ENCODE measurements at places on chromosomes 5 and 9.
A peak's percentile ranks its signal among the peaks of the same experiment; 100 is the strongest.

- DNase-seq: no peak
Measured at GRCh38 chr5:171310212-171310818, 1.3 kb downstream of the TLX3 start.

GRCh38 chr5:6708814-6709213 lies 4.4 kb upstream of the TENT4A start:
- peak; percentile 60 for DNase-seq

DNA sequence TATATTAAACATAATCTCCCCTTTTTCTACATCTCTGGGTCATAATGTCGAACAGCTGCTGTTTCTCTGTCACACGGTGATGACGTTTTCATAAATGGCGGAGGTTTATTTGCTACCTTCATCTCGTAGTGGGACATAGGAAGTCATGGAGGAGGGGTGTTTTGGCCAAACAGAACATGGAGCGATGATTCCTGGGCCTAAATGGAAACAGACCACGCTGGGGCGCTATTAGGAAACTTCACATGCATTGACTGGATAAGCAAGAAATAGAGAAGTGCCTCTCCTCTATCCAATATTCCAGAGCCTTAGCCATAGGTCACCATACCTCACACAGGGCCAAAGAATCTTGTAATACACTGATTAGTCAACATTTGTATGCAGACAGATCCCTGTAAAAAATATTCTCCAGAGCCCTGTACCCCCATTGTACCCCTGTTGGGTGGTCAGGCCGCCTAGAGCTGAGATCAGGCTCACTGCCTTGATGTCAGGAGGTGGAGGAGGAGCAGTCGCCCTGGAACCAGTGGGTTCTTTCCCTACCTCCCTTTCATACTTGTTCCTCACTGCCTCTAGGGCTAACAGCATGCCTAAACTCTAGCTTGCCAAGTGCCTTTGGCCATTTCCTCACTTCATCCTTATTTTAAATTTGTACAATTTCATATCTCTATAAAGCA lies 77.8 kb upstream of the SPIN1 start:
- no peak for DNase-seq

- DNase-seq: no peak
Measured at GRCh38 chr9:78725503-78725902, 428.6 kb downstream of the PSAT1 start.

DNA sequence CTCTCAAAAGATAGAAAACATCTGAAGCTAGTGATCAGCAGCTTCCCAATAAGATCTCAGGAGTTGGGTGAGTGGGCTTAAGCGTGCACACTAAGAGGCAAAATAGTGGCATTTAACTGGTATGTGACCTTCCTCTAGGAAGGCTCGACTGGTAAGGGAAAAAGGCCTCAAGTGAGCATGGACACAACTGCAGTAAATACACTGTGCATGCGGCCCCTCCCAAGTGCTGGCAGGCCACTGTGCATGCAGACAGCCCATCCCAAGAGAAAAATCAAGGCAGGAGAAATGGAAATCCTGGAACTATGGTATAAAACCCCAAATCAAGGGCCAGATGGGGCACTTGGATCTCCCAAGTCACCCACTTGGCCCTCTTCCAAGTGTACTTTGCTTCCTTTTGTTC lies 112.7 kb downstream of the SMC2 start:
- DNase-seq: no peak

GRCh38 chr5:12690361-12690760 lies 786.1 kb upstream of the CTNND2 start:
- no peak for DNase-seq

DNA sequence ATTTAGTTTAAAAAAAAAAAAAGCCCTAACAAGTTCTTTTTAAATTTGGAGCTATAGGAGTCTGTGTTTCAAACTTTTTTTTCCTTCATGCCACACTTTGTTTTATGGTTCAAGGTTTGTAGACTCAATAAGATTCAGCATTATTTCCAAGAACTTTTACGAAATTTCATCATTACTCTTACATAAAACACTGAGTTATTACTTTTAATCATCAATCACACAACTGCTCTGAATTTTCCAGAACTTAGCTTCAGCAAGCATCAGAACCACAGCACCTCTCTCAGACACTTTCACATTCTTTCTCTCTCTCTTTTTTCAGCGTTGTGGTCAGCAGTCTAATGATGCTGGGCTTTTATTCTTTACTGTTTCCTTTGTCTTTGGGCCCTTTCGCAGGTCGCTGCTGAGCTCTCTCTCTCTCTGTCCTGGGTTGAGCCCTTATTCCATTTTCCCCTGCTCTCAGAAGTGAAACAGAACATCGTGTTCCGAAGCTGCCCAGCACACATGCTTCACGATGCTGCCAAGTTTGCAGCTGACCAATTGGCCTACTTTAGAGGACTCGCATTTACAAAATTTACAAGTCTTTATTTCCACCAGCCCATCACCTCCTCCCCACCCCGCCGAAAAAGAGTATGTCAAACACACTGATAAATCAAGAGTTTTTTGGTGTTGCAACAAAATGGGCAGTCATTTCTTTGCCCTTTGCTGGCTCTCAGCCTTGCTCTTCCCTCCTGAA lies 44.6 kb upstream of the PIK3R1 start:
- DNase-seq: peak; percentile 71

- DNase-seq: no peak
Measured at GRCh38 chr5:173103411-173103810, 40.9 kb upstream of the BNIP1 start.

DNA sequence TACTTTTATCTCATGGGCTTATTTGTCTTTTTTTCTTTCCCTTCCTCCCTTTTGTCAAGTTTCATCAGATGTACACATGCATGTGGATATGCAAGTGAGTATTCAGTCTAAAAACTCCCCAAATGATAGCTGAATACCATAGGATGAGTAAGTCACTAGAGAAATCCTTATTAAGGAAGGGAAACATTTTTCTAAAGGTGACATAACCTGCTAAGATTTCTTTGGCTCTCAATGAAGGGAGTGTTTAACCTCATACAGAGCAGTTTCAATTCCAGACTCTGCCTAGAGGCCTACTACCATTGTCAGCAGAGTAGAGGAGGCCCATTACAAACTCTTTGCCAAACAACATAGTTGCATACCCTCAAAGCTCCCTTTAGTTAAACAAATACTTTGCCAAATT lies 192.4 kb downstream of the ARHGEF28 start:
- no peak for DNase-seq

GRCh38 chr5:40603378-40603777 lies 76.3 kb upstream of the PTGER4 start:
- DNase-seq: no peak

- DNase-seq: no peak
Measured at GRCh38 chr9:3662671-3663070, 136.9 kb upstream of the RFX3 start.

- peak; percentile 41 for DNase-seq
Measured at GRCh38 chr5:79510638-79511037, 3.3 kb downstream of the HOMER1 start.

DNA sequence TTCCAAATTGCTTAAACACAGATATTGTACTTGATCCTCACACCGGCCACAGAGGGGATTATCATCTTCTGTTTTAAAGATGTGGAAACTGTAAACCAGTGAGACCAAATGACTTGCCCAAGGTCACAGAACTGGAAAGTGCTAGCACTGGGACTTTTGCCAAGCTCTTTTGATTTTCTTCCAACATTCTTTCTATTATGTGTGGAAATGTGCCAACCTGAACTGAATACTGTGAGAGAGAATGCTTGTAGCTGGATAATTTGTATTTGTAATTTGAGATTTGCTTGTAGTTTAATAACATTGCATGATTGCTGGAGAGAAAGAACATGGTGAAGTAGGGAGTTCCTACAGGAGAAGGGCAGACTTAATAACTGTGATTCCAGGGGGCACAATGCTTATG lies 977.9 kb upstream of the NUDT12 start:
- no peak for DNase-seq

- DNase-seq: no peak
Measured at GRCh38 chr9:105299190-105299854, 54.9 kb downstream of the SLC44A1 start.

- DNase-seq: no peak
Measured at GRCh38 chr5:92409134-92409533, 1026.0 kb upstream of the ARRDC3 start.

- DNase-seq: no peak
Measured at GRCh38 chr5:143748516-143748915, 63.4 kb upstream of the HMHB1 start.

DNA sequence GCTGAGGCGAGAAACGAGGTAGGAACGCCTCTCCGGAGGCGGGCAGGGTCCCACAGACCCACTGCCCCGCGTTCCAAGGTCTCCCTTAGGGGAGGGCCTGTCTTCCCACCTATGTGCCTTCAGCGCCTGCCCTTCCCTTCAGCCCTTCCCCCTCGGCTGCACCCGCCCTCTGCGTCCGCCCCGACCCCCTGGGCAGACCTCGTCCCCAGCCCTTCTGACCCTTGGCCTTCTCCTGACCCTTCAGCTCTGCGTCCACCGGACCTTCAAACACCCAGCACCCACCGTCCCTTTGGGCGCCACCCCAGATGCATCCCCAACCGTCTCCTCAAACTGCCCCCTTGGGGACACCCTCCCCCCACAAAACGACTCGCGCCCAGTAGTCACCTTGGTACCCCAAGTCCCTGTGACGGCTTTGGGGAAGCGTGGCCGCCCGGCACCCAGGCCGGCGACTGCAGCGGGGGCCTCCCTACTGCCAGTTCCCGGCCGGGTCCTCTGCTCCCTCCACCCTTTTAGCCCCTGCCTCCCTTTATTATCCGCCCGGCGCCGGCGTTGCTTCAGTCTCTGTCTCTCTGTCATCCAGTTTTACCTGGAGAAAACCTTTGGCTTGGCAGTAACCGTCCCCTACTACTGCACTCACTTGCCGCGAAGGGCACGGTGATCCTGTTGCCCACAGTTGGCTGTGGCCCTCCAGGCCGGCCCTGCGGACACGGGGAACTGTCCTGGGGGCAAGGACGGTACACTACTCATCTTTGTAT lies 421 bp downstream of the RUSC2 start:
- peak; percentile 52 for DNase-seq

GRCh38 chr5:75197745-75198144 lies 38.9 kb downstream of the ANKRD31 start:
- no peak for DNase-seq

DNA sequence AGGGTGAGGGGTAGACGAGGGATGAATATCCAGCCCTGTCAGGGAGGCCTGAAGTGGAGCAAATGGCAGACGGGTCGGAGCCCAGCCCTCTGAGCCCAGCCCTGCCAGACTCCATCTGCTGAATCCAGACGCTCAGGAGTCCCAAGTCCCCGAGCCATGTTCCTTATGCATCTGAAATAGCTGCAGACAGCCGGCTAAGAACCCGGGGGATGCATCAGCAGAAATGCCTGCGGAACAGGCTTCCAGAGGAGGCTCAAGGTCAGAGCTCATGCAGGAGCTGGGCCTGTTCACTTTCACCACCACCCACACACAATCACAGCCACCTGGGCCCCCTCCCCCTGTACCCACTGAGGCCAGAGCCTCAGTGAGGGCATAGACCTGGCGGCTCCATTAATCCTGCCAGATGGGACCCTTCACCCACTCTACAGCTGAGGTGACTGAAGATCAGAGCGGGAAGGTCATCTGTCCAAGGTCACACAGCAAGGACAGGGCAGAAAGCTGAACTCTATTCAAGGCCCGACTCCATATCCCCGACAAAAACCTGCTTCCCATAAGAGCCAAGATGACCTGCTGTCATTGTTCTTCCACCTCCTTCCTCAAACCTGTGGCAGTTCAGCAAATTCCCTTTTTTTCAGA lies 24.4 kb upstream of the AKNA start:
- no peak for DNase-seq

DNA sequence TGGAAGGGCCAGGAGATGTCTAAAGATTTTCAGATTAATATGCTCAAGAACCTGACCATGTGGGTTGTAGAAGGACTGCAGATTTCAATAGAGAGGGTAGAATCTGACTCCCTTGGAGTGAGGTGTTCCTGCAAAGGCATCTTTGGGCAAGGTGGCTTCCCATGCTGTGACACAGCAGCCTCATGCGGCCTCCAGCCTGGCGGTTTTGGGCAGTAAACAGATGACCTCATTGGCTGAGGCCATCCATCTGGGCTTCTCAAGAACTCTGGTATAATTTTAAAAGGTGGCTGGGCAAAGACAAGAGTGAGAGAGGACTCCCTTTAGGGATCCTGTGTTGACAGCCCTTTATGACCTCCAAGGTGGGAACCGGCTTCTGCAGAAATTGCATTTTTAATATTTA lies 90.3 kb upstream of the ERCC6L2 start:
- DNase-seq: no peak

- no peak for DNase-seq
Measured at GRCh38 chr5:73314395-73315257, 134.0 kb downstream of the FOXD1 start.

- DNase-seq: no peak
Measured at GRCh38 chr5:116632890-116633289, 58.3 kb upstream of the SEMA6A start.

DNA sequence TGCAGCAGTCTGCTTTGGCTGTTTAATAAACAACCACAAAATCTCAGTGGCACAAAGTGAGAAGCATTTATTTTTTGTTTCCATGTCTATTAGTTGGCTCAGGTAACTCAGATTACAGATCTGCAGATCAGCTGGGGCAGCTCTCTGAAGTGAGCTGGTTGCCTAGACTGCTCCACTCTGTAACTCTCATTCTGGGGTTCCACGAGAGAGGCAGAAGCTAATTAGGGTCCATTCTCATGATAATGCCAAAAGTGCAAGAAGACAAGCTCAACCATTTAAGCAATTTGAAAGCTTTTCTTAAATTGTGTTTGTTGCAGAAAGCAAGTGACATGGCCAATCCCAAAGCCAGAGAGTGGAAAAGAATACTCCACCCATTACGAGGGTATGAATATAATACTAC lies 13.2 kb downstream of the MEIKIN start:
- DNase-seq: no peak

DNA sequence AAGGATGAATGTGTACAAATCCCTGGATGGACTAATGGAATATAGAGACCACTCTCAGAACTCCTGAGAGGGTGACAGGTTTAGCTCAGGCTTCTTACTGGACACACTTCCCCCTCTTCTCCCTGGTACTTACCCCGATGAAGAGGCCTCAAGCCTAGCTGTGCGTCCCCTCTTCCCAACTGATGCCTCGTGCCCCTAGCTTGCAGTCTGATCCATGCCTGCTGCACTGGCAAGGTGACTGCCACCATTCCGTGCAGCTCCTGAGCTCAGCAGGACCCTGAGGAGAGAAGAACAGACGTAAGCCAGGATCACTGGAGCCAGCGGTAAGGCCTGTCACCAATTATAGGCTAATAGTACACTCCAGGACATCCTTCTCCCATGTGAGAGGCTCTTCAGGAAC lies 5.5 kb upstream of the STOML2 start:
- no peak for DNase-seq

GRCh38 chr9:131042666-131043065 lies 33.7 kb downstream of the LAMC3 start:
- no peak for DNase-seq

- DNase-seq: peak; percentile 71
Measured at GRCh38 chr5:66828548-66829357, 232.6 kb downstream of the MAST4 start.

DNA sequence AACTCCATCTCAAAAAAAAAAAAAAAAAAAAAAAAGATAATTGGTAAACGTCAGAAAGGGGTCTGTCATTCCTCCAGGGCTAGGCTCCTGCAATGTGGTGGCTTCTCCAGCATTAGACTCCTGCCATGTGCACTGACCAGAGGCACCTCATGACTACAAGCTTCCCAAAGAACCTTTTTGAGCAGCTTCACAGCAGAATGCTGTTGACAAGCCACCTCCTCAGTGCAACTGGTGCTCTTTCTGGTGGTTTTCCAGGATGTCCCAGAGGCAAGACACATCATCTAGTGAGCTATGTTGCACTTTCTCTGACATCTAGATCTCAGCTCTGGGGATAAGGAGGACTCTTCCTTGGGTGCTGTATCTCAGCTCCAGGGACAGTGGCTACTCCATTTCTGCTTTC lies 11.6 kb downstream of the RPL37 start:
- no peak for DNase-seq
